Metanephros (tissue), 2 donors: ENCODE measurements at places on chromosomes 11 and 22. TPM values are rescaled to one million over a fixed set of nuclear protein-coding genes. Genes with fewer than 3 reads are reported as not detected.

The VPREB3 gene
- total RNA-seq = 0.99 TPM

The PGGHG gene
- total RNA-seq = 38.4 TPM

The PGA5 gene
- total RNA-seq = not detected

The VEGFB gene
- total RNA-seq = 50.6 TPM

The RAPSN gene
- total RNA-seq = 12.8 TPM

The SLC35E4 gene
- total RNA-seq = 4.0 TPM

The NCF4 gene
- total RNA-seq = 13.8 TPM

The KDM2A gene
- 70.5 TPM for total RNA-seq

The LDLRAD3 gene
- 23.9 TPM for total RNA-seq

The NXPE4 gene
- total RNA-seq = not detected

The SLC2A11 gene
- 41.9 TPM for total RNA-seq

The BRMS1 gene
- total RNA-seq = 19.2 TPM

The FAM83F gene
- total RNA-seq = 2.5 TPM

The NLRX1 gene
- total RNA-seq = 23.4 TPM

The FANCF gene
- total RNA-seq = 17.9 TPM

The DCHS1 gene
- total RNA-seq = 73.7 TPM
